SK-N-MC (cell line): ENCODE measurements at places on chromosomes 2 and 18.

DNA sequence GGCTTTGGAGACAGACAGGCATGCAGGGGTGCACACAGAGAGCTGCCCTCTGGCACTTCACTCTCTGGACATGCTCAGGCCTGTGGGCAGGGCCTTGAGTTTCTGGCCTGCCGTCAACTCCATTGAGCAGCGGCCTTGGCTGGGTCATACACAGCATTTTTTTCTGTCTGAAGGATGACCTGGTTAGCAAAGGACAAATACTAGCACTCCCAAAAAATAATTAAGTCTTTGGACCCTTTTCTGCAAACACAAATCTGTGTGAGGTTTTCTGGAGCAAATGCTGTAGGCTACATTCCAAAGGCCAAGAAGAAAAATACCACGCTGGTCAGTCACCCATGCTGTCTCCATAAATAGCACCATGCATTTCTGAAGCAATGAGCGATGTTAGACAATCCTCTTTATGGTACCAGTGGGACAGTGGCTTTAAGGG is 124.7 kb upstream of the CTAGE1 start:
- no peak for DNase-seq

DNA sequence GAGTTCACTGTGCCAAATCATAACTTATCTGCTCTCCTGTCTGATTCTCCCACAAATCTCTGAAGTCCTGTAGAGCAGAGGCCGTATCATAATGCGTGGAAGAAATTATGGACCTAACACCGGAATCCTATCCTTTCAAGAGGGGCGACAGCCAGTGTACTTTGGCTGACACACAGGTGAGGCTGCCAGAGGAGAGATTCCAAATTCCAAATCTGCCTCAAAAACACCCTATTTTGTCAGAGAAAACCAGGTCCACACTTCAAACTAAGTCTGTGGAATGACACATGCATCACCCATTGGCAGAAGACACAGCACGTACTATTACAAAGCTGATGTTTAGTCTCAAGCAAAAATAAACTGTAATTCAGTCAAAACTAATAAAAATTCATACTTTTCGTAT is 139.2 kb upstream of the PID1 start:
- no peak for DNase-seq

GRCh38 chr2:235854276-235854675 is 313.9 kb downstream of the GBX2 start:
- no peak for DNase-seq

DNA sequence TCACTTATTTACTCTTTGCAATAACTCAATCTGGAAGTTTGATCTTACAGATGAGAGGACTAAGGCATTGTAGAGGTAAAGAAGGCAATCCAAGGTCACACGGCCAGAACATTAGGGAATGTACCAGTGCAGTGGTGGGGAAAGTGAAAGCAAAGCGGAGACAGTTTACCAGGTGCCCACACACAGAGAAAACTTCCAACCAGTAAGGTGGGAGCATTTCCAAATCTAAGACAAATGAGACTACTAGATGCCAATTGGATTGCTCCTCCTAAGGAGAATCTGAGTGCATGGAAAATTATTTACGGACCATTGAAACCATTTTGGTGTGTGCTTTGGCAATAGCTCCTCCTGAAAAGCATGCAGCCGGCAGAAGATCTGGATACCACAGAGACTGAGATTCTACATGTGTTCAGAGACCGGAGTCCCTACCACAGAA is 34.9 kb downstream of the SLC20A1 start:
- DNase-seq = no peak

DNA sequence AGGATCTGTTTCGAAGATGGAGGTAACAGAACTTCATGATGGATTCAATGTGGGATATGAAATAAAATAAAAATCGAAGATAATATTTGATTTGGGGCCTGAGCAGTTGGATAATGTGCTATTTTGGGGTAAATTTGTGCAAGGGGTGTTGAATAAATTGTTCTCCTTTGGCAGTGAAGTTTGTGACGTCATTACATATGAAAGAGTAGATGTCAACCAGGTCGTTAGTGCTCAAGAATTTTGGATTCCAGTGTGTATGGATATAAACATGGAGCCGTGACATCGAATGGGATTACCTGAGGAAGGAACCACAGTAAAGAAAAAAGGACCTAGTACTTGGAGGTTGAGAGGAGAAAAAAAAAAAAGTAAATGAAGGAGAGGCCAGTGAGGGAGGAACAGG is 253.0 kb downstream of the NCKAP5 start:
- DNase-seq = no peak

GRCh38 chr2:147327613-147328012 is 517.2 kb upstream of the ACVR2A start:
- no peak for DNase-seq

DNA sequence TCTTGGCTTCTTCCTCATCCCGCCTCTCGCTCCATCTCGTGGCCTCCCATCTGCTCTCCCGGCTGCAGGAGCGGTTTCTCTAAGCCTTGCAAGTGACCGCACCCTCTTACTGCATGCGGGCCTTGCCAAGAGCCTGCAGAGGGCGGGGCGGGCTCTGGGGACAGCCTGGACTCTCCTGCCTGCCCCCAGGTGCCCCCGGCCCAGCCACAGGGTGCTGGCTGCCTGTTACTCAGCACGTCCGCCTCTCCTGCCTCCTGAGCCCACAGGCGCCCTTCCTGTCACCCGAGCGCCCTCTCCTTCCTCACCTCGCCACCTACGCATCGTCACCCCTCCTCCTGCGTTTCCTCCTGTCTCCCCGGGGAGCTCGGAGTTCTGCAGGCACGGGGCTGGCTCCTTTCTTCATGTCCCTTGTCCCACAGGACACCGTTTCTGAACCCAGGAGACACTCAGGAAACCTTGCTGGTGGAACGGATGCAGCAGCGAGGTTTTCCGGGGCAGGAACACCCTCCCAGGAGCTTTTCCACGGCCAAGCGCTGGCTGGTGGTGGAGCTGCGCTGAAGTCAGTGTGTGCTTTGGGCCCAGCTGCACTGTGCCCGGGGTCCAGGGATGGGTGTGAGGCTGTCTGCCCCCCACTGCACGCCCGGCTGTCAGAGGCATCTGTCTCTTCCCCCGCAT is 28.5 kb downstream of the HPCAL1 start:
- no peak for DNase-seq

- no peak for DNase-seq
Measured at GRCh38 chr2:100017633-100018032, 124.8 kb downstream of the AFF3 start.

GRCh38 chr2:156779416-156780120 is 343.4 kb downstream of the GPD2 start:
- no peak for DNase-seq

- no peak for DNase-seq
Measured at GRCh38 chr2:225028572-225028971, 13.7 kb downstream of the DOCK10 start.

DNA sequence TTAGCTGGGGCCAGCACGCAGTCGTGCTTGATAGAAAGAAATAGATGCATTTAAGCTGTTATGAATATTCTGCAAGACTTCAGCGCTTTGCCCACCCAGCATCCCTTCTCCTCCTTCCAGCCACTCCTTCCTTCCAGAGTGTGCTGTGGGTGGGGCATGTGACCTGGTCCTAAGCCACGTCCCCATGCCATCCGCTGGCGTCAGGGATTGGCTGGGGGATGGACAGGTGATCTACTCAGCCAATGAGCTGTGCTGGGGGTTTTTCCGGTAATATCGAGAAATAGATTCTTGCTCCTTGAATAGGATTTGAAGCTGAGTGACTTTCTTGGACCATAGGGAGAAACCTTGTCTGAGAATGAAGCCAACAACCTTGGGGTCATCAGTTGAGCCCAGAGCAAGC is 4.8 kb upstream of the ZAP70 start:
- DNase-seq = no peak

DNA sequence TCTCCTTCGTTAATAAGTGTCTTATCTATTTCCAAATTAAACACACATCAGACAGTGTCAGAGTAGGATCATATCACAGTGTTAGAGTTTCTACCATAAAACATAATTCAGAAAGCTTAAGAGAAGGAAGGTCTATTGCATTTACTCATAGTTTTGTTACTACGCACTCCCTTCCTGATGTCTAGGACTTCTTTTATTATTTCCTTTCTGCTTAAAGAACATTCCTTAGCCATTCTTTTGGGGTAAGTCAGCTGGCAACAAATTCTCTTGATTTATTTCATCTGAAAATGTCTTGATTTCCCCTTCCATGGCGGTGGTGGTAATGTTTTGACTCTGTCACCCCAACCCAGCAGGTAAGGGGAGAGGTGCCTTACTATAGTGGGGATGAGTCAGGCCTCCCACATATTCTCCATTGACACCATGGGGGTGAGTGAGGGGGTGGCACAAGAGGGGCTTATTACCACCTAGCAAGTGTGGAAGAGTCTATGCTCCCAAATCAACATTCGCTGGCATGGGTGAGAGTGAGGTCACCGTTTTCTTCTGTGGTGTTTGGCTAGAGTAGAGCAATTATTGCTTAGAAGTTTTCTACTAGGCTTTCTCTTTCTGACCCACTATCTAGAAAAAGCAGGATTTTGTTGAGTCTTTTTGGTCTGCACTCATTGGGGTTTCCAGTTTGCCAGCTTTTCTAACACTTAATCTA is 29.9 kb downstream of the ABCB11 start:
- no peak for DNase-seq

- no peak for DNase-seq
Measured at GRCh38 chr18:43680096-43680495, 402.8 kb upstream of the SYT4 start.

DNA sequence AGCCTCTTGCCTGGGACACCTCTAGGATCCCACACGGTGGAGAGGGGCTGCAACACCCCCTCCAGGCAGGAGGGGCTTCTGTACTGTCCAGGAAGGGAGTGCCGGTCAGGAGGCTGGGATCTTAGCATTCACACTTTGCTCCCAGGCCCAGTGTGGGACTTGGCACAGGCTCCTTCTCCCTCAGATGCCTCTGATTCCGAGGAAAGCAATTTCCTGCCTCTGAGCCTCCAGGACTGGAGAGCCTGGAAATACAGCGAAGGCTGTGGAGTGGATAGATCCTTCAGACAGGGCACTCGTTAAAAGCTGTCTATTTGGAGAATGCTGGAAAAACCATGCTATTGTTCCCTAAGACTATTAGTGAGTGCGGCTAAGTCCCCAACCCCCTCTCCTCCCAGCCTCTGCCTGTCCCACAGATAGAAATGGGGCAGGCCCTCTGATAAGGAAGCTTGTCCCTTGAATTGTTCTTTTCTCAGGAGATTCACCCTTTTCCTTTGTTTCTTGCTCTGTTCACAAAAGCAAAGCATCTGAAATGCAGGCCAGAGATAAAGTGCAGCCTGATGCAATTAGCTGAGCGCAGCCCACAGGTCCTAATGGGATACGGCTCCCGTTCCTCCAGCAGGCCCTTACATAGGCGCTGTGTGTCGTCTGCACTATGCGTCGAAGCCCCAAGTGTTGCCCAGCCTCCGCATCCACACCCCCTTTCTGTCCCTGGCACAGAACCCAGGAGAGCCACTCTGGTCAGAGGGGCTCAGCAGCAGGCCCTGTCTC is 252.2 kb downstream of the KLHL29 start:
- no peak for DNase-seq

- no peak for DNase-seq
Measured at GRCh38 chr2:39525636-39526412, 88.7 kb upstream of the MAP4K3 start.

GRCh38 chr2:240348522-240348921 is 86.9 kb upstream of the GPC1 start:
- DNase-seq = no peak

GRCh38 chr18:34976899-34977837 is 64.0 kb upstream of the MAPRE2 start:
- DNase-seq = no peak

GRCh38 chr2:96907115-96908041 is 37.5 kb upstream of the SEMA4C start:
- DNase-seq = no peak

DNA sequence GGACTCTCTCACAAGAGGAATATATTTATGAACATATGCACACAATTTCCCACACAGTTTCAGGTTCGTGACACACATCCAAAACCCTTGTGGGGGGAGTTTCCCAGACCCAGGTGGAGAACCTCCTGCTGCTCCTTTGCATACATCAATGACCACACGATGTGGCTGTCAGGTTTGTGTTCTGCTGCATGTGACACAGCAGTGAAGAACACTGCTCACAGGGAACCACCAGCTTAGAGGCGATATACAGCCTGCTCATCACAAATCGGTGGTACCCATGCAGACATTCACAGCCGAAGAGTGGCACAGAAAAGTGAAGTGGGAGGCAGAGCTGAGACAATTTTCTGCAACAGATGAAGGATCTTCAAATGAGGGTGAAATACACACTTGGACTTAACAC is 175.6 kb upstream of the ZFP36L2 start:
- no peak for DNase-seq

DNA sequence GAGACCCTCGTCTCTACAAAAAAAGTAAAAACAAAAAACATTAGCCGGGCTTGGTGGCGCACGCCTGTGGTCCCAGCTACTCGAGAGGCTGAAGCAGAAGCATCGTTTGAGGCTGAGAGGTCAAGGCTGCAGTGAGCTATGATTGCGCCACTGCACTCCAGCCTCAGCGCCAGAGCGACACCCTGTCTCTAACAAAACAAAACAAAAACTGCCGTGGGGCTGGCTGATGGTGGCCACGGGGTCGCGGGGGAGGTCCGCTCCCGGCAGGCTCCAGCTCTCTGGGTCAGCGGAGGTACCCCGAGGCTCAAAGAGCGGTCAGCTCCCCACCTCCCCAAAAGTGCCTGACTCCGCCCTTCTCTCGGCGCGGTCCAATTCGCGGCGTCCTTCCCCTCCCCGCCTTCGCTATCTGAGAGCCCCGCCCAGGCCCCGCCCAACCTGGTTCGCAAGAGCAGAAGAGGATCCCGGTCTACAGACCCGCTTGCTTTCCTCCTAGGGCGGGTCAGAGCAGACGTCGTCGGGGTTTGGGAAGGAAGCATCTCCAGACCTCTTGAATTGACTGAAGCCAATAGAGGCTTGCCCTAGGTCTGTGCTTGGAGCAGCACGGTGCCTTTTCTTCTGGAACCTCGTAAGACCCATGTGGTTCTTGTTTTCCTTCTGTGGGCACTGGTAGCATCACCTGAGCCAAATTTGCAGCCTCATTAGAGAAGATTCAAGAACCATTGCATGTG is 7.8 kb downstream of the RAX start:
- DNase-seq = no peak

- no peak for DNase-seq
Measured at GRCh38 chr18:57603871-57604270, 17.4 kb upstream of the FECH start.

GRCh38 chr2:60554646-60555065 is 1.2 kb upstream of the BCL11A start:
- DNase-seq = no peak

GRCh38 chr2:169715379-169716237 is 18.0 kb upstream of the KLHL23 start:
- no peak for DNase-seq

GRCh38 chr2:8448824-8449556 is 232.9 kb upstream of the ID2 start:
- no peak for DNase-seq
